ENCODE measurements at places on chromosomes 4 and X. TPM values are rescaled to one million over a fixed set of nuclear protein-coding genes. Genes with fewer than 3 reads are reported as not detected.

The SLC6A14 gene
- not detected for total RNA-seq

The MAGEB10 gene
- not detected for total RNA-seq

The TMEM35A gene
- 0.16 TPM for total RNA-seq

The SLC25A4 gene
- total RNA-seq = 384 TPM

The DMP1 gene
- not detected for total RNA-seq

The WDFY3 gene
- total RNA-seq = 38.2 TPM

The HTN1 gene
- not detected for total RNA-seq

The BEX4 gene
- 3.7 TPM for total RNA-seq

The PRAF2 gene
- total RNA-seq = 4.3 TPM

The TNIP3 gene
- not detected for total RNA-seq

The CT45A3 gene
- total RNA-seq = not detected

The GYPE gene
- total RNA-seq = 0.17 TPM

The PDGFRA gene
- 23.4 TPM for total RNA-seq

The ZAR1 gene
- total RNA-seq = not detected

The ATP8A1 gene
- total RNA-seq = 18.9 TPM

The TRMT10A gene
- total RNA-seq = 4.6 TPM

The ARMCX4 gene
- 5.6 TPM for total RNA-seq

The AKAP14 gene
- not detected for total RNA-seq

GRCh38 chr4:71689822-71690221 lies 94.1 kb downstream of the GC start:
- no peaks in the 10 kb centered on the region for H3K36me3 ChIP-seq
- no peaks in the 10 kb centered on the region for H3K27me3 ChIP-seq
- no peak for DNase-seq
- no peak overlapping the region for H3K27ac ChIP-seq
- H3K4me3 ChIP-seq = no peak overlapping the region

- H3K36me3 ChIP-seq = no peaks in the 10 kb centered on the region
- no peak for DNase-seq
- no peak overlapping the region for H3K4me3 ChIP-seq
- no peak overlapping the region for H3K27ac ChIP-seq
- peaks cover 66% of the 10 kb centered on the region for H3K27me3 ChIP-seq
These were observed 13.3 kb downstream of the SHOX start for GRCh38 chrX:643911-644303.

DNA sequence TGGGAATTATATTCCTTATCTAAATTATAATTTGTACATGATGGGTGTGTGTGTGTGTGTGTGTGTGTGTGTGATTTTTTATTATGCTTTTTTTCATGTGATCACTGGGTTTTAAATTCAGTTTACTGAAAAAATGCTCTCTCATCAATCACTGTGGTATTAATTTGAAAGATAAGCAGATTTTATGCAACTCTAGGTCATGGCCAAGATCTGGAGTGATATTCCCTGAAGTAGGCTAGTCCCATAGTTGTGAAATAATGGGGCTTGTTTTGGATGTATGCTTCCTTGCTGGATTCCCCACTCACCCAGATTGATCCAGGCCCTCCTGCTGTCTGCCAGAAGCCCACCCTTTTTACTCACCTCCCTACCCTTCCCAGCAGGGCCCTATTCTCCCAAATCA lies 22.0 kb upstream of the PGRMC2 start:
- H3K27me3 ChIP-seq = no peaks in the 10 kb centered on the region
- no peak overlapping the region for H3K27ac ChIP-seq
- H3K4me1 ChIP-seq = peaks cover 8% of the 10 kb centered on the region
- H3K4me3 ChIP-seq = no peak overlapping the region
- no peaks in the 10 kb centered on the region for H3K36me3 ChIP-seq
- DNase-seq = no peak

- H3K27ac ChIP-seq = no peak overlapping the region
- no peaks in the 10 kb centered on the region for H3K36me3 ChIP-seq
- no peak overlapping the region for H3K4me3 ChIP-seq
- DNase-seq = no peak
These were observed 568.3 kb upstream of the SLIT2 start for GRCh38 chr4:19683426-19683825.

DNA sequence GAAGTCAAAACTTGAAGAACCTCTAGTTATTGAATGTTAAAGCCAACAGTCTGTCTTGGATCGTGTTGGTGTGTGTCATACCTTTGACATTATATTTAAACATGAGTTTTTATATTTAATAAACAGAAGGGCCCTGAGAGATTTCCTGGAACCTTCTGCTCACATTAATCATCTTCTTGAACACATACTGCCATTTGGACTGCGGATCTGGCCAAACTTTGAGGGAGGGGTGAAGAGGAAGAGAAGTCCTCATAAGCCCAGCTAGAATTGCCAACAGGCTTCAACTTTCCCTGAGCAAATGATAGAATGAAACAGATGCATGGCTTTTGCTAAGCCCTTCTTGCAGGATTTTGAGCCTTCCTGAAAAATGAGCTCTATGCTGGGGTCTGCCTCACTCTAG lies 27.4 kb downstream of the CCKAR start:
- no peak overlapping the region for H3K27ac ChIP-seq
- no peaks in the 10 kb centered on the region for H3K27me3 ChIP-seq
- no peaks in the 10 kb centered on the region for H3K4me1 ChIP-seq
- DNase-seq = no peak
- H3K36me3 ChIP-seq = no peaks in the 10 kb centered on the region

GRCh38 chrX:103537871-103538387 lies 18.6 kb upstream of the RAB40A start:
- no peaks in the 10 kb centered on the region for H3K36me3 ChIP-seq
- H3K27me3 ChIP-seq = peaks cover 8% of the 10 kb centered on the region
- no peaks in the 10 kb centered on the region for H3K4me1 ChIP-seq
- H3K4me3 ChIP-seq = no peak overlapping the region
- no peak overlapping the region for H3K27ac ChIP-seq

DNA sequence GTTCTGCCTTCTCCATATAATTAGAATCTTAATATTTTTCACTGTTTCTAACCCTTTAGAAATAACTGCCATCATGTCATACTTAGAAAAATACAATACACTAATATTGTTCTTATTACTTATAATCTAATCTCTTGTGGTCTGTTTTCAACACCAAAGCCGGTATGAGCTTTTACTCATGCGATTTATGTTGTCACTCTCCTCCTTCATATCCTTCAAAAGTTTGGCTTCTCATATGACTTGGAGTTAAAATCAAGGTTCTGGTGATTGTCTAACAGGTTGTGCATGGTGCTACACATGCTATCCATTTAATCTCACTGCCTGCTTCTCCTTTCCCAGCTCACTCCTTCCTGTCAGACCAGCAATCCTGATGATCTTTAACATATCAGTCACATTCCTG lies 1392.9 kb downstream of the ARAP2 start:
- H3K27me3 ChIP-seq = no peaks in the 10 kb centered on the region
- no peak overlapping the region for H3K27ac ChIP-seq
- DNase-seq = no peak
- H3K4me1 ChIP-seq = no peaks in the 10 kb centered on the region
- no peaks in the 10 kb centered on the region for H3K36me3 ChIP-seq

DNA sequence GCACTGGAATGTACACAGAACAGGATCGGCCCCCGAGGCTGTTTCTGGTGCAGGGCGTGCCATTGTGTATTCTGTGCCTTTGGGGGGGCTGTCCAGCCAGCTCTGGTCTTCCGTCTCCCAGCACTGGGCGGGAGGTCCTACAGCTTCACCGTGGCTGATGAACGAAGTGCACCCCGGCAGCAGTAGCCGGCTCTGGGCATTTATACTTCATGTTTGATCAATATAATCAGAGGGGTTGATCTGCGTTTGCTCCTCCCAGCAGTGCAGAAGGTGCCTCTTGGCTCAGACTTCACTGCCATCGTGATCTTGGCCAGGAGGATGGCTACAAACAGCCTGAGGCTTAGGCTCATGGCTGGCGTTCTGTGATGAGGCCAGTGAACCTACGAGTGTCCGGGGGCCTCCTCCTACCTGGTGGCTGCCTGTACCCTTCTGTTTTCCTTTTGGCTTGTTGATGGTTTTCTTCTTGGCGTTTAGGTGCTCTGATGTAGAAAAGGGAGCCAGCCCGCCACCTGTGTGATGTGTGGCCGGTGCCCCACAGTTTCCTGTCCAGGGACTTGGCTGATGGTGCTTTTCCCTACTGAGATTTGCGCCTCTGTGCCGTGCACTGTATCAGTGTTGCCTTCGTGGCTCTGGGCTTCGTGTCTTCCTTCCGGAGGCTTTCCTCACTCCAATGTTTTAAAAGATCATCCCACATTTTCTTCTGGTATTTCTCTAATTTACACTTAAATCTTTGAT lies 31.2 kb upstream of the HGFAC start:
- no peaks in the 10 kb centered on the region for H3K27me3 ChIP-seq
- DNase-seq = no peak
- peaks cover 2% of the 10 kb centered on the region for H3K36me3 ChIP-seq
- H3K4me3 ChIP-seq = no peak overlapping the region
- H3K27ac ChIP-seq = no peak overlapping the region

- H3K27me3 ChIP-seq = no peaks in the 10 kb centered on the region
- H3K27ac ChIP-seq = no peak overlapping the region
- H3K36me3 ChIP-seq = no peaks in the 10 kb centered on the region
- peaks cover 5% of the 10 kb centered on the region for H3K4me1 ChIP-seq
These were observed 1.0 kb downstream of the CDS1 start for GRCh38 chr4:84583876-84584380.

GRCh38 chr4:7973545-7973981 lies 33.9 kb upstream of the AFAP1 start:
- no peaks in the 10 kb centered on the region for H3K36me3 ChIP-seq
- peaks cover 23% of the 10 kb centered on the region for H3K4me1 ChIP-seq
- H3K4me3 ChIP-seq = no peak overlapping the region
- DNase-seq = peak; percentile 30

- no peaks in the 10 kb centered on the region for H3K4me1 ChIP-seq
- no peaks in the 10 kb centered on the region for H3K27me3 ChIP-seq
- H3K36me3 ChIP-seq = no peaks in the 10 kb centered on the region
- DNase-seq = no peak
These were observed 98.7 kb downstream of the SORBS2 start for GRCh38 chr4:185713272-185713671.

- H3K4me1 ChIP-seq = no peaks in the 10 kb centered on the region
- no peaks in the 10 kb centered on the region for H3K27me3 ChIP-seq
- no peaks in the 10 kb centered on the region for H3K36me3 ChIP-seq
- no peak for DNase-seq
These were observed 887.6 kb downstream of the ADGRL3 start for GRCh38 chr4:62087706-62088105.

- no peaks in the 10 kb centered on the region for H3K36me3 ChIP-seq
- no peak overlapping the region for H3K4me3 ChIP-seq
- no peaks in the 10 kb centered on the region for H3K4me1 ChIP-seq
- H3K27me3 ChIP-seq = no peaks in the 10 kb centered on the region
- H3K27ac ChIP-seq = no peak overlapping the region
- DNase-seq = no peak
These were observed 165.1 kb downstream of the CFAP299 start for GRCh38 chr4:80500613-80501012.

- no peak overlapping the region for H3K27ac ChIP-seq
- no peak overlapping the region for H3K4me3 ChIP-seq
- H3K27me3 ChIP-seq = no peaks in the 10 kb centered on the region
- H3K4me1 ChIP-seq = no peaks in the 10 kb centered on the region
- no peaks in the 10 kb centered on the region for H3K36me3 ChIP-seq
These were observed 326.6 kb downstream of the GPAT3 start for GRCh38 chr4:83862471-83862870.

DNA sequence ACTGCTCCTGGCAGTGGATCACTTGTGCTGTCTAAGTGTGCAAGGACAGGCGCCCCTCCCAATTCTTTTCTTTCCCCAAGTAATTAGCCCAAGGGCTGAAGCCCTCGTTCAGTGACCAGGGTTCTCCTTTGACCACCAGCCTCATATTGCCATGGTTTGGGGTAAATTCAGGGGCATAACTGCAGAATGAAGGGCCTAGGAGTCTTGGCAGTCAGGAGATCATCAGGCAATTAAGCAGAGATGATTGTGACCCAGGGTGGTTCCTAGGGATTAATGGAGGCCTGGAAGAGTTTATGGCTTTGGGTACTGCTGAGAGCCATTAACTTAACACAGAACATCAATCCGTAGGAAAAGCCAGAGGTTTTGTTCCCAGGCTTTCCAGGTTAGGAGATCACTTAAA lies 170.7 kb downstream of the PTTG2 start:
- H3K27ac ChIP-seq = peak overlapping the region; percentile 61
- H3K27me3 ChIP-seq = no peaks in the 10 kb centered on the region
- no peaks in the 10 kb centered on the region for H3K4me1 ChIP-seq
- no peak for DNase-seq
- H3K4me3 ChIP-seq = no peak overlapping the region
- no peaks in the 10 kb centered on the region for H3K36me3 ChIP-seq

DNA sequence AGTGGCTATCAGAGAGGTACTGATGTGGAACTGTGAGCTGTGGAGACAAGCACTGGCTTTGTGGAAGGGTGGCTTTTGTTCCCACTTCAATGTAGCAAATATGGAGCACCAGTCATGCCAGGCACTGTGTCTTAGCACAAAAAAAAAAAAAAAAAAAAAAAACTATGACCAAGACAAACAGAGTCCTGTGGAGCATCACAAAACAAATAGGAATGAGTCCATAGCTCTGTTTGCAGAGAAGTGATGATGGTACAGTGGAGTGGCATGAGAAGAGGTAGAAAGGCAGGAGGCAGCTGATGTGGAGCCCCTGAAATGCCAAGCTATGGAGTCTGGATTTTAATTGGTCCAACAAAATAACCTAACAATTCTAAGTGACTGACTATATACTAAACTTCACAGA lies 116.9 kb downstream of the RAB28 start:
- H3K36me3 ChIP-seq = peaks cover 11% of the 10 kb centered on the region
- no peaks in the 10 kb centered on the region for H3K27me3 ChIP-seq
- no peaks in the 10 kb centered on the region for H3K4me1 ChIP-seq
- H3K27ac ChIP-seq = no peak overlapping the region

GRCh38 chr4:136992032-136992431 lies 540.3 kb downstream of the PCDH18 start:
- DNase-seq = no peak
- no peaks in the 10 kb centered on the region for H3K27me3 ChIP-seq
- H3K4me1 ChIP-seq = no peaks in the 10 kb centered on the region
- no peak overlapping the region for H3K4me3 ChIP-seq
- H3K27ac ChIP-seq = no peak overlapping the region
- no peaks in the 10 kb centered on the region for H3K36me3 ChIP-seq

GRCh38 chr4:10639664-10640063 lies 44.9 kb downstream of the CLNK start:
- H3K36me3 ChIP-seq = no peaks in the 10 kb centered on the region
- no peaks in the 10 kb centered on the region for H3K4me1 ChIP-seq
- H3K27me3 ChIP-seq = no peaks in the 10 kb centered on the region
- H3K4me3 ChIP-seq = no peak overlapping the region
- H3K27ac ChIP-seq = no peak overlapping the region
- DNase-seq = no peak

GRCh38 chr4:518569-519083 lies 19.6 kb downstream of the PIGG start:
- H3K4me3 ChIP-seq = no peak overlapping the region
- H3K36me3 ChIP-seq = peaks cover 8% of the 10 kb centered on the region
- H3K27ac ChIP-seq = no peak overlapping the region
- no peaks in the 10 kb centered on the region for H3K27me3 ChIP-seq
- no peaks in the 10 kb centered on the region for H3K4me1 ChIP-seq

DNA sequence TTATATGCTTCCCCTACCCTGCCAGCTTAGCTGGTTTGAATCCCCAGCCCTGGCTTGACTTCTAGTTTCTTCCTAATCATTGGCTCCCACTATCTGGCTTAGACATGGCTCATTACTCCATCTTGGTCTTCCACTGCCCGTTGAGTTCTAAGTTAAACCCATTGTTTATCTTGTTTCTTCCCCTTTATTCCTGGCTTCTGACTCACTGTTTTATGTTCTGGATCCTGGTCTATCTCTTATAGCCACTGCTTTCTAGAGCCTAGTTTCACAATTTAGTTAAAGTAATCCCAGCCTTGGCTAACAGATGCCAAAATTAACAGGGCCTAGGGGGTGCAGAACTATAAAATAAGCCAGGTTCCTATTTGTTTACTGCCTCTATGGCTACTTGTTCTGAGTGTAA lies 120.9 kb downstream of the ARHGEF9 start:
- no peaks in the 10 kb centered on the region for H3K36me3 ChIP-seq
- peaks cover 15% of the 10 kb centered on the region for H3K27me3 ChIP-seq
- H3K4me3 ChIP-seq = no peak overlapping the region
- no peak overlapping the region for H3K27ac ChIP-seq

All from psoas muscle (tissue), 8 donors.